ENCODE measurements at places on chromosomes 7 and 10.

- DNase-seq, result no peak
Measured at GRCh38 chr7:4070214-4070613, 611.9 kb upstream of the FOXK1 start.

DNA sequence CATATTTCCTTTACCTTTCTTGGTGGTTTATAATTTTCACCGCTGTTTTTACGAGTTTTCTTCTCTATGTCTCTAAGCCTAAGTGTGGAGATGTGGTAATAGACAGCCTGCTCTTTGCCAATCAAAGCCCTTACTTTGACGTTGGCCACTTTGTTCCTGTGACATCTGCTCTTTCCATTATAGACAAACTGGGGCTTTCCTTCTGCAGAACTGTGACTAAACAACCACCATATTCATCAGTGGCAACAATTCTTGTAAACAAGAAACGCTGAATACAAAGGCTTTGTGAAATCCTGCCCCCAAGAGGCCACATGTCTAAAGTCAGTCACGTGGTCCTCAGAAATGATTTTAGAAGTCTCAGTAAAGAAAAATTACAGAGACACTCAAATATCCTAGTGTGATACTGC is 59.6 kb upstream of the CAPZA2 start:
- DNase-seq, result no peak

DNA sequence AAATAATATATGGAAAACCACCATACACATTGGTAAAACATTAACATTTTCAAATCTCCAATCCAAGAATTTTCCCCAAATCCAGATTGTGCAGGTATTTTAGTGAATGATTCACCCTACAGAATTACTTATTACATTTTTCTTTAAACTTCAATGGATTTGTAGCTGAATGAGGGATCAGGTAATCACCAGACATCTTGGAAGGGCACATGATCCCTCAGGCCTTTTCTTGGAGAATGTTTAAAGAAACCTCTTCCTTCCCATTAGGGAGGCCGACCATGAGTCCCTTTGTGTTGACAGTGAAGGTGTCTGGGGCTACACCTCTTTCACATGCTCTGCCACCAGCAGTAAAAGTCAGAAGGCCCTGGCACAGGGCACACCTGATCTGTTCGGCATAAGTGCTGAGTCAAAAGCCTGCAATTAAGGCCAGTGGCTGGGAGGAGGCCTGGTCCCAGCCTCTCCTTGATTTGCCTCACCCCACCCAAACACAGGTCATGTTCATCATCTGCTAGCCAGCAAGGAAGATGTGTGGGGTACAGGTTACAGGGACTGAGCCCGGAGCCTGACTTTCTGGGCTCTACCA is 207.7 kb downstream of the SNX10 start:
- no peak for DNase-seq

GRCh38 chr10:110730345-110731050 is 86.4 kb downstream of the RBM20 start:
- DNase-seq, result no peak

- no peak for DNase-seq
Measured at GRCh38 chr10:83190614-83191013, 948.7 kb upstream of the GHITM start.

DNA sequence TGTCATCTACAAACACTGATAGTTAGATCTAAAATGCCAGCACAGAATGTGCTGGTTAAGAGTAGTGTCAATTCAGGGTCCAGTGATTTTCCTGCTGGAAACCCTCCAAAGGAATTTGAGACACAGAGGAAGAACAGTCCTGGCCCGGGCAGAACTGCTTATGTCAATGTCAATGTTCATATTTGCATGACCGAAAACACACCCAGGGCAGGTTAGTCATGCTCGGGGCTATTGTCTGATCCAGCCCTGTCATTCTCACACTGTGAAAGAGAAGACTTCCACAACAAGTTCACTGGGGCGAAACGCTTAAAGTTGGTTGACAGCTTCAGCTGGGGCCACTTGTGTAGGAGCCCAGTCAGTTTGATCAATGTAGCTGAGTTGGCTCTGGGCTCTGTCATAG is 139.3 kb downstream of the C1GALT1 start:
- no peak for DNase-seq

- no peak for DNase-seq
Measured at GRCh38 chr7:88361357-88361756, 54.7 kb upstream of the STEAP4 start.

GRCh38 chr7:142440906-142441411 is 183.1 kb upstream of the PRSS58 start:
- no peak for DNase-seq

DNA sequence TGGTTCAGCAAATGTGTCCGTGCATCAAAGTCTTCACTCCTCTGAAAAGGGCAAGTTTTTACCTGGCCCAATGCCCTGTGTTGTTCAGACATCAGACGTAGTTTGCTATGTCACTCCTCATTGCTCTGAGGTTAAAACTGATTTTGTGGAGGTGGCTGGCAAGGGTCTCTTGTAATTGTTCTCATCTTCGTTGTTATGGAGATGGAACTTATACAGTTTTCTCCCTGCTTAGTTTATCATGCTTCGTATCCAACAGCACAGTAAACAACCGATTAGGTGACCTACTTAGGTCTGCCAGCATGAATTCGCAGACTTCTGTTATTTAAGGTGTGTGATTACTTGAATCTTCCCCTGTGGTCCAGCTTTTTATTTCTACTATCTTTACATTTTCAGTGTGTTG is 274.1 kb upstream of the SMIM30 start:
- no peak for DNase-seq

GRCh38 chr10:75806186-75806585 is 374.8 kb downstream of the LRMDA start:
- no peak for DNase-seq

GRCh38 chr10:43024942-43025700 is 51.7 kb upstream of the RET start:
- DNase-seq, result no peak

DNA sequence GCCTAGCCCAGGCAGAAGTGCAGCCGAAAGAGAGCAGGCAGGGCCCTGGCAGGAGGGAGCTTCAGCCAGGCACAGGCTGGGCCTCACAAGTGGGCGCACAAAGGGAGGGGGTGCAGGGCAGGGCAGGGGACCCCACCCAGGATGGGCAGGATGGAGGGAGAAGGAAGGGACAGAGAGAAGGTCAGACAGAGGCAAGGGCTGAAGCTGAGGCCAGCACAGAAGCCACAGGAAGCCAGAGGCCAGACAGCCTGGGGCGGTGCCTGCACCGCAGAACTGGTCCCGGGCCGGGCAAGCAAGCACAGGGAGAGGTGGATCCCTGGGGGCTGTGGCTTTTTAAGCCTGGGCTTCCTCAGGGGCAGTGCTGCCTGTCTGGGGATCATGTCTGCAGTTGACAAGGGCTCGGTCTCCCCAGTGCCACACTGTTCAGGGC is 16.7 kb downstream of the NOS3 start:
- no peak for DNase-seq

DNA sequence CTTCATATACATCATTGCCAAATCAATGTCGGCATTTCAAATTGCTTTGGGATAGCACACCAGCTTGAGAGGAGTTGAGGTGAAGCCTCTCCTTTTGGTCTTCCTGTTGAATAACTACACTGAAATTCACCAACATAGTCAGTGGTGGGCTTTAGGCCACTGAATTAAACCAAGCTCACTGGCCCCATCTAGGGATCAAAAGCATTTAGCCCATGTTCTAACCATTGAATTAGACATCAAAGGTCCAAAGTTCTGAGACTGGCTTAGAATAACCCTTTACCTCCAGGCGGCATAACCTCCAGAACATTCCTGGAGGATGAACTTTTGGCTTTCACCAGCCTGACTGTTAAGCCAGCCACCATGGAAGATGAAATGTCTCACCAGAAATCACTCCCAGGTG is 54.6 kb downstream of the BPGM start:
- DNase-seq, result no peak

DNA sequence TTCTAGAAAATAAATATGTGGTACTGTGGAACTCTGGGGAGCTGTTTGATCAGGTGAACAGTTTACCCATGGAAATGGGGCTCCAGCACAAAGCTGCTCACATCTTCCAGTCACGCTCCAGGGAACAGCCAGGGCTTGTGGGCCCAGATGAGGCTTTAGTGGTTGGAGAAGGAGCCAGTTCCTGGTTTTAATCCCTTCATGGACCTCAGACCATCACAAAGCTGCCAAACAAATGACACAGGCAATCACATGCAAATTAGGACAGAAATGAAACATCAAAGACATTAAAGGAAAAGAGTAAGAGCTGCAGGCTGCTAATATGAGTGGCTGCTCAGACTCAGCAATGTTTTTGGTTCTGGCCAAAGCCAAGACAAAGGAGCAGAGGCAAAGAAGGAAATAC is 2.2 kb upstream of the ATP6V0E2 start:
- no peak for DNase-seq

GRCh38 chr10:17353568-17354300 is 100.7 kb downstream of the ST8SIA6 start:
- no peak for DNase-seq

DNA sequence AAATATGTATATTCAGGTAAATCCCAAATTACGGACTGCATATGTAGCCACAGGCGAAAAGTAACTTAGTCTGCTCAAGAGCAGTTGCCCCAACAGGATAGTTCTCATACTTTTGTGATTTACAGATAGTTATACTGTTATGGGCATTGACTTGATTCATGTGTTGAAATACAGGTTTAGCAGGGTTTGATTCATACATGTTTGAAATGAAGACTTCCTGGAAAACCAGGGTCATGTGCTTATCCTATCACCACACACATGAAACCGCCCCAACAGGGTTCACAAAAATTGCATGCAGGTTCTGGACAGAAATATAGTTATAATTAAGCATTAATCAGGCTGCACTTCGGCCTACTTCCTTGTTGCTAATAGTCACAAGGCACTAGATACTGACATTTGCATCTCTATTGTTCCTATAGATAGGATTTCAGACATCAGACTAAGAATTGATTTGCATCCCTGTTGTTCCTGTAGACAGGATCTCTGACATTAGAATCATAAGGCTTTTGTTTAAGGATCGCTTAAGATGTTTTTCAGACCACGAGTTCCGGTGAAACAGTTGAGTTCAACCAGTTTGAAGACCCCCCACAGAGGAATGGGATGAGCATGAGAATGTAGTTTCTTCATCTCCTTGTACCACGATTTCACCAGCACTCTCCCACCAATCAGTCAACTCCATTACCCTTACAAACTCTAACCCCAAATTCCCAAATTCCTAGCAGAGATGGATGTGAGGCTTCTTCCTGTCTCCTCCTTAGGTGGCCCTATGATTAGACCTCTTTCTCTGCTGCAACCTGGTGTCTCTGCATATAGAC is 2.0 kb upstream of the ZNF398 start:
- DNase-seq, result no peak

DNA sequence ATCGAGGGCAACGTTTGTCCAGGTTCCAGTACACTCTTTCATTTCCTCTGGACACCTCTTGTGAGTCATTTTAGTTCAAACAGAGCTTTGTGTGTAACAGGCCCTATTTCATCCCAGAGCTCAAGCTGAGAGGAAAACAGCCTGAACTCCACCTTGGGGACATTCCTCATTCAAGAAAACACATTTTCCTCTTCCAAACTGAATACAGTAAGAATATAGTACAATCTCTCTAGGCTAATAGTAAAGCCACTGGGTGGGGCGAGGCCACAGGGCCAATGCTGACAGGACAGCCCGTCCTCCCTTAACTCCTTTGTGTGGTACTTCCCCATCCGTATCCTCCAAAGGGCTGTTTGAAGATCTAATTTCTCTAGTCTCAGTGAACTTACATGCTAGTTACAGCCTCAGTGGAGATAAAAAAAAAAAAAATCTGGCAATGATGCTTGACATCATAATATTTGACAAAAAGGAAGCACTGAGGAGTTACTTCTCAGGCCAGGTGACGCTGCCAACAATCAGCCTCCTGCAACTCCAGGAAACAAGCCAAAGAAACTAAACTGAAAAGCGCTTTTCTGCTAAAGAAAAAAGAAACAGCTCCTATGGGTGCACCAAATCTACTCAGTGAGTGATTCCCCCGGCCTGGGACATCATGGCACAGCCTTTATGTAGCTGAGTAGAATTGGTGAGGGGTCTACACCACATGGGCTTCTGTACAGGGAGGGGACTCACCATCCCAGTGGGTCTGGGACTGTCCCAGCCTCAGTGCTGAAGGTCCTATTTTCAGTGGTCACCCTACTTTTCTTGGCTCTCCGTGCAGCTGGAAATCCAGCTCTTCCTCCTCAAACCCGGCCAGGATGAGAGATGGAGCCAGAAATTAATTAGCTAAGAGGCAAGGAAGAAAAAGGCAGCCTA is 238.2 kb upstream of the NEBL start:
- no peak for DNase-seq

- DNase-seq, result no peak
Measured at GRCh38 chr7:127514499-127514898, 70.9 kb downstream of the GCC1 start.

DNA sequence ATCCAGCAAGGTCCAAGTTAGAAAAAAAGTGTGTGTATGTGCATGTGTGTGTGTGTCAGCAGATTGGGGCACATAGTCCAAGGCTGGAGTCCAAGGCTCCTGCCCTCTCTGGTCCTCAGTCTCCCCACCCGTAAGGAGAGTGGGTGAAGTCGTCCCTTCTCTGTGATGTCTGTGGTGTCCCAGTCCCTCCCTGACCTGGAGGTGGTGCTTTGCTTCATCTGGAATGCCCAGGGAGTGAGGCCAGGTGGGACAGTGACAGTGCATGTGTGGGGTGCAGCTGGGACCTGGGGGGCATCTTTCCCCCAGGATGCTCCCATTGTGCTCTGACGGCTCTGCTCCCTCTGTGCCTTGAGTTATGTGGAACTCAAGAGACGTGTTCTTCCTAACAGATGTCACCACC is 18.0 kb downstream of the AQP1 start:
- no peak for DNase-seq

- DNase-seq, result no peak
Measured at GRCh38 chr7:32259931-32260596, 189.9 kb upstream of the PDE1C start.

GRCh38 chr7:136324073-136324704 is 347.0 kb upstream of the MTPN start:
- no peak for DNase-seq

Data from activated T-helper 1 cell treated with anti-CD3 and anti-CD28 coated beads, Interleukin-2, amount 50 U/mL, for 16 hours (primary cell).